ENCODE measurements at places on chromosomes 3 and 15. TPM values are rescaled to one million over a fixed set of nuclear protein-coding genes. Genes with fewer than 3 reads are reported as not detected.

Gene CEP19
- polyA plus RNA-seq = 1.1 TPM

Gene ATP8B4
- not detected for polyA plus RNA-seq

GRCh38 chr15:21271566-21271965, 168.7 kb downstream of the POTEB3 start:
- no peak for DNase-seq

- DNase-seq = no peak
Measured at GRCh38 chr3:66702126-66702525, 201.3 kb upstream of the LRIG1 start.

GRCh38 chr3:144106970-144107369, 135.3 kb downstream of the DIPK2A start:
- DNase-seq = no peak

GRCh38 chr15:60721707-60722106, 242.8 kb upstream of the ICE2 start:
- DNase-seq = peak; percentile 4

Gene RYR3
- polyA plus RNA-seq = not detected

- no peak for DNase-seq
Measured at GRCh38 chr15:68445351-68445750, 13.4 kb upstream of the ITGA11 start.

GRCh38 chr3:13338996-13339395, 81.1 kb downstream of the NUP210 start:
- DNase-seq = no peak

GRCh38 chr3:31823184-31823583, 157.9 kb downstream of the OSBPL10 start:
- DNase-seq = peak; percentile 59

DNA sequence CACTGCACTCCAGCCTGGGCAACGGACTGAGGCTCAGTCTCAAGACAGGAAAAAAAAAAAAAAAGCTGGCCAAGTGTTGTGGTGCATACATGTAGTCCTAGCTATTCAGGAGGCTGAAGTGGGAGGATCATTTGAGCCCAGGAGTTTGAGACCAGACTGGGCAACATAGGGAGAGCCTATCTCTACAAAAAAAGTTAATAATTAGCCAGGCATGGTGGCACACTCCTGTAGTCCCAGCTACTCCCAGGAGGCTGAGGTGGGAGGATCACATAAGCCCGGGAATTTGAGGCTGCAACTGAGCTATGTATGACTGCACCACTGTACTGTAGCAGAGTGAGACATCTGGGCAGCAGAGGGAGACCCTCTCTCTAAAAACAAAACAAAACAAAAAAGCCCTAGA, 58.9 kb downstream of the RBPMS2 start:
- DNase-seq = no peak

Gene SPESP1
- 4.1 TPM for polyA plus RNA-seq

Gene TMC3
- polyA plus RNA-seq = not detected

DNA sequence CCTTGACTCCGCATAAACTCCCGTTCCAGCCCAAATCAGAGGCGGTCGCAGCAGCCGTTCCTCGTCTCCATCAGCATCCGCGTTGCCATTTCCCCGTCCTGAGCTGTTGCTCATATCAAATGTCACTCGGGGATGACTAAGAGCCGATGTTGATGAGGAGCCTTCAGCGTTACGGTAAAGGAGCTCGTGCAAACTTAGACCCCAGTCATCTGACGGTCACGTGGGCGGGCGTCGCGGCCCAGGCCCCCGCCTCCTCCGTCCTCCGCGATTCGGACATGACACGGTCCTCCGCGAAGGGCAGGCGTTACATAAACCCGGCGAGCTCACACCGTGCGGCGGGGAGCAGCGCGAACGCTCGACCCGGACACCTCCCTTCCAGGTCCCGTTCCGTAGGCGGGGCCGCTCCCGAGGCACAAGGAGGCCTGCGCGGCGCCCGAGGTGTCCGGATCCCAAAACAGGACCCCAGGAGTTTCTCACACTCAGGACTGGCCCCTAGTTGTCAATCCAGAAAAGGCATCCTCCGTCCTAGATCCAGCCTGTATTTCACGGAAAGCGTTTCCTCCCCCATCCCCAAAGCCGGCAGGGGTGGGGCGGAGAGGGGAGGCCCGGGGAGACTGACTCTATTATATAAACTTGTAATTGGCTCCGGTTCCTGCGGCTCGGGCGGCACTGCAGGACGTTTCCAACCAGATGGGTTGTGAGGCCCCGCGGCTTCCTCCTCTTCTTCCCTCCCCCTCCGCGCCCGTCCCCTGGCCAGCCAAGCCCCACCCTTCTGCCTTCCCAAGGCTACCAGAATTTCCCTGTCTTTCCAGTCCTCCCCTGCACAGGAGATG, 100.0 kb upstream of the IGF1R start:
- peak; percentile 78 for DNase-seq

DNA sequence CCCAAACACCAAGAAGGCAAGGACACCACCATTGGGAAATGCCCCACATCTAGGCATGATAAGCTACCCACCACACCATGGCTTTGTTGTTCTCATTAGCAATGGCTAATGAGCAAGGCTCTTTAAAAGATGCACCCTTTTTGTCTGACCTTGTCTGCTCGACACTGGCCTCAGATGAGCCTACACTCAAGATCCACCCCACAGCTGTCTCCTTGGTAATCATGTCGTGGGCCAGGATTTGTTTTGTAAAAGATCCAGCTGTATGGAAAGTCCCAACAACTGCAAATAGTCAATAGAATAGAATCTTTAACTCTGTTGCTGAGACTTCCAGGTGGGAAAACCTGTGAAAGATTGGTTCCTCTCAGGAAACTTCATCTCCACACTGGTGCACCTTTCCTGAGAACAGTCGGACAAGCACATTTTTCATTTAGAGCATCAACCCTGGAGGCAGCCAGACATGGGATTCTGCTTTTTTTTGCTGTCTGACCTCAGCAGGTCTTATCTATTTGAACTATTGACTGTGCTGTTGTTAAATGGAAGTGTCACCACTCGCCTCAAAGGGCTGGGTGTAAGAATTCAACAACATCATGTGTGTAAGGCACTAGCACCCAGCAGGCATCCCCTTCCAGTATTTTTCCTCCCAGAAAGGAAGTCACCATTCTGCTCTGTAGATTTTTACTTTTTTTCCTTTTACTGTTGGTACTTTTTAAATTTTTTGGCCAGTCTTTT, 35.5 kb downstream of the DUT start:
- DNase-seq = no peak

Gene RLBP1
- polyA plus RNA-seq = not detected

DNA sequence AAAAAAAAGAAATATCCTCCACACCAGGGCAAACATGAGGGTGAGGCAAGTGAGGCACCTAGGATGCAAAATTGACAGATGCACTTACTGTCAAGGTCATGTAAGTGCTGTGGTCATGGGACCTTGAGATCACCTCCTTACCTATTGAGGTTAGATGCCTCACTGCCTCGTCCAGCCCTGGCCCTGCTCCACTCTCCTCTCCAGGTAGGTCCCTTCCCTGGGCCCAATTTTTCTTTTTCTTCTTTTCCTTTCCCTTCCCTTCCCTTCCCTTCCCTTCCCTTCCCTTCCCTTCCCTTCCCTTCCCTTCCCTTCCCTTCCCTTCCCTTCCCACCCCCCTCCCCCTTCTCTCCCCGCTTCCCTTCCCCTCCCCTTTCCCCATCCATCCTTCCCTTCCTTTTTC, 71.1 kb upstream of the DLG1 start:
- DNase-seq = no peak

- no peak for DNase-seq
Measured at GRCh38 chr3:72078676-72079368, 293.9 kb upstream of the PROK2 start.

- no peak for DNase-seq
Measured at GRCh38 chr3:63745757-63746156, 73.3 kb upstream of the C3orf49 start.

Gene LRTM1
- polyA plus RNA-seq = not detected

Gene GRM2
- polyA plus RNA-seq = 0.04 TPM

- DNase-seq = peak; percentile 98
Measured at GRCh38 chr15:85667491-85668424, 127.0 kb downstream of the KLHL25 start.

Gene DPPA2
- polyA plus RNA-seq = not detected

Gene SQOR
- polyA plus RNA-seq = 120 TPM

DNA sequence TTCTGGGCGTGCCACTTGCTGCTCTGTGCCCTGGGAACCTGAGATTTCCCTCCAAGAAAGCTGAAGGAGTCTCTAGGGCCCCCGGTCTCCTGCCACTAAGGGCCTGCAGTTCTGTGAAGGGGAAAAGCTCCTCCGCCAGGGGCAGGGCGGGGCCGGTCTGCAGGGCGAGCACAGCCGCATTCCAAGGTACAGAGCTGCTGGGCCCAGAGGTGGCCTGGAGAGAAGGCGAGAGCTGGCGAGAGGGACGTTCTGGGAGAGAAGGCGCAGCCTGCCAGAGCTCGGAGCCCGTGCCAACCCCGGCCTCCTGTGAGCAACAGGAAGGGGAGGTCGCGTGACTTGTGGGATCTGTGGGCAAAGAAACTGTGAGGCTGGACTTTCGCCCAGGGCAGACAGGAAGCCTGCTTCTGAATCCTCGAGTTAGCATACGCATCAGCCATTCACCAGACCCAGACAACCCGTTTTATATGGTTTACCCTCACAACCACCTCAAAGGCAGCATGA, 500.4 kb downstream of the SHQ1 start:
- DNase-seq = peak; percentile 75

Gene PLEKHO2
- 14.2 TPM for polyA plus RNA-seq

- DNase-seq = no peak
Measured at GRCh38 chr15:58064980-58065444, 499 bp downstream of the ALDH1A2 start.

Gene THAP10
- polyA plus RNA-seq = 2.0 TPM

DNA sequence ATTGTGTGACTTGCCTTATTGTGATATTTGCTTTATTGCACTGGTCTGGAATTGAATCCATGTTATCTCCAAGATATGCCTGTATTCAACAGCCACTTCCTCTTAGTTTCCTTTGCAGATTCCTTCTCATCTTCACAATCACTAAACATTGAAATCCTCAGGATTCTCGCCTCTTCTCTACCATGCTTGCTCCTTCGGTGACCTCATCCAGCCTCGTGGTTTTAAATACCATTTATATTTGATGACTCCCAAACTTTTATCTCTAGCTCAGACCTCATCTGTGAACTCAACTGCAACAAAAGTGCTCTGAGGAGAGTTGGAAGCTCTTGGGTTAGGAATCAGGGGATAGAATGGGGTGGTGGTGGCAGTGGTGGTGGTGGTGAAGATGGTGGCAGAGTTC, 19.9 kb downstream of the POLR2M start:
- peak; percentile 16 for DNase-seq

Gene SLC30A4
- 1.8 TPM for polyA plus RNA-seq

DNA sequence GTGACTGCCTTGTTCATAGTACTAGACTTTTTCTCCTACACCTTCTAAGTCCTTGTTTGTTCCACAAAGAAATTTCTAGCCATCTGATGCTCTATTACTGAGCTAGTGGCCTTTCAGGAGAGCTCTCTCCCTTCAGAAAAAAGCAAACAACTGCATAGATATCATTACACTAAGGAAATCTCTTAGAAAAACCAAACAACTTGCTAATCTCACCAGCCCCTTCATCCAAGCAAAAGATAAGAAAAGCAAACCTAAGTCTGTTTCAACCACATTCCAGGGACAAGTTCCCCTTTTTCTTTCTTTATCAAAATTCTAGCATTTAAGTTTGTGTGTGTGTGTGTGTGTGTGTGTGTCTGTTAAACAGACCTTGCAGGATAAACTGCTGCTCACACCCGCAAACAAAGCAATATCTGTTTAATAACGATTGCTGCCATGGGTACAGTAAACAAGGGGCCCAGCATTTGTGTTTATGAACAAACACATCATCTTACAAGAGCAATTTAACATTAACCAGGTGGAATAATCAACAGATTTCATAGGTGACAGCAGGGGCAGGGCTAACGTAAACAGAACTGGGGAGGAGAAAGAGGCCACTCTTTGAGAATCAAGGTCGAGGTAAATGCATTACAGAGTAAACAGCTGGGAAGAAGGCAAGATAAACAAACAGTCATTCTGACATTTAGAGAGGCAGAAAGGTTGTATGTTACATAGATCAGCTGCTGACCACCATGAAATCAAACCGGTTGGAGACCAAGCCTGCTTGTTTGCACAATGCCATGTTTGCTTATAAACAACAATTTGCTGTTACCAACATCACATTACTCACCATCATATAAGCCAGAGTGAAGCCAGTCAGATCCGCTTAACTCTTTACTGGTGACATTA, 375.1 kb downstream of the FOXP1 start:
- DNase-seq = no peak

DNA sequence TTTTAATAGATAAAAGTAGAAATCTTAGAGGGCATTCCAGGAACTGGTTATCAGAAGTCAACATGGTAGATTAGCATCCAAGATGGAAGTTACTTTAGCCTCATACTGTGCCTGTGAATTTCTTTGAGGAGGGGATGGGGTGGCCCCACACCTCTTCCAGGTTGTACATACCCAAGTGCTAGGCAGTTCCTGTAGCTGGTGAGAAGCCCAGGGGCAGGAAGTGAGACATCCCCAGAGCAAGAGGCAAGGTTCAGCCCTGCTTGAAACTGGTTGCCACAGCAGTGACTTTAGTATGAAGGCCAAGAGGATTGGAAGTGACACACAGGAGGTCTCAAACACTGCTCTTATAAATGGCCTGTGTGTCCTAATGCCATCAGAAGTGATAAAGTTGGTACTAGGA, 11.9 kb downstream of the GTPBP8 start:
- peak; percentile 36 for DNase-seq

- peak; percentile 98 for DNase-seq
Measured at GRCh38 chr3:189824629-189825312, 193.6 kb downstream of the TP63 start.

DNA sequence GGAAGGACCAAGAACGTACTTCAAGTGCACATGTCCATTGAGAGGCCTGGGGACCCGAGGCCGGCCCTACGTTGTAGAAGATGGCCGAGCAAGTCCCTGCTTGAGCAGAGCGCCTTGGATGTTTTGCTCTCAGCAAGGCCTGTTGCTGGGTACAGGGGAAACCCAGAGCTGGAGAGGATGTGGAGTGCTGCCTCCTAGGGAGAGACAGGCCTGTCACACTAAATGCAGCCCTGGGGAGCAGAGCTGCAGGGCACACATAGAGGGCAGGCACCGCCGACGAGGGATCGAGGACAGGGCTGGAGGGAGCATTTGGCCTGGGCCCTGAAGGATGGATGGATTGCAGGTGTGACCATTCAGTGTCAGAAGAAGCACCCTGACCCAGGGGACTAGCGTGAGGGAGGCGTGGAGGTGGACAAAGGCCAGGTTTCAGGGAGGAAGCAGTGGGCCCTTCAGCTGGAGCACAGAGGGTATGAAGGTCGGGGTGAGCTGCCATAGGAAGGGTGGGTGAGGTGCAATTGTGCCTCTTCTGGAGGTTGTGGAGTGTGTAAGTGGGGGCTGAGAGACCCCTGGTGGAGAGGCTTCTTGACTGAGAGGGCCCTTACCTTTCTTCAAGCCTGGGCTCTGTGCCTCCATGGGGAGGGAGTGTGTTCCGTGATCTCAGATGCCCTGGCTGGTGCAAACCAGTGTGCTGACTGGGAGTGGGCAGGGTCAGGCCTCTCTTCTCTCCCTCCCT, 142.4 kb downstream of the CHDH start:
- DNase-seq = no peak

DNA sequence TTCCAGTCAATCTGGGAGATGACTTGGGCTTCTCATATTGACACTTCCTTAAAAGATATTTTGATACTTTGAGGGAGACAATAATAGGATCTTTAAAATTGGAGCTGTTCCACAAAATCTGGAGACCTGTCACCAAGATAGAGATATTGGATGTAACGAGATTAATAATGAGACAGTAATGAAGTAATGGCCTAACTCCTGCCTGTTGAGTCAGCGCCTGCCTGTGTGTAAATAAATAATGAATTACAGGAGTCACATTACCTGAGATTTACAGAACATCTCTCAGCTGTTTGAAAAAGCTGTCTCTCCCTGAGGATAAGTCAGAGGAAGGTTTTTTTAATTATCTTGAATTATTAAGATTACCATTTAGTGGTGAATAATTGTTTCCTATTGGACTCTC, 43.8 kb upstream of the MITF start:
- no peak for DNase-seq
